Naive B cell (primary cell): ENCODE measurements at places on chromosomes 7 and 10.

- DNase-seq, result no peak
Measured at GRCh38 chr7:115631782-115632181, 398.8 kb downstream of the TFEC start.

DNA sequence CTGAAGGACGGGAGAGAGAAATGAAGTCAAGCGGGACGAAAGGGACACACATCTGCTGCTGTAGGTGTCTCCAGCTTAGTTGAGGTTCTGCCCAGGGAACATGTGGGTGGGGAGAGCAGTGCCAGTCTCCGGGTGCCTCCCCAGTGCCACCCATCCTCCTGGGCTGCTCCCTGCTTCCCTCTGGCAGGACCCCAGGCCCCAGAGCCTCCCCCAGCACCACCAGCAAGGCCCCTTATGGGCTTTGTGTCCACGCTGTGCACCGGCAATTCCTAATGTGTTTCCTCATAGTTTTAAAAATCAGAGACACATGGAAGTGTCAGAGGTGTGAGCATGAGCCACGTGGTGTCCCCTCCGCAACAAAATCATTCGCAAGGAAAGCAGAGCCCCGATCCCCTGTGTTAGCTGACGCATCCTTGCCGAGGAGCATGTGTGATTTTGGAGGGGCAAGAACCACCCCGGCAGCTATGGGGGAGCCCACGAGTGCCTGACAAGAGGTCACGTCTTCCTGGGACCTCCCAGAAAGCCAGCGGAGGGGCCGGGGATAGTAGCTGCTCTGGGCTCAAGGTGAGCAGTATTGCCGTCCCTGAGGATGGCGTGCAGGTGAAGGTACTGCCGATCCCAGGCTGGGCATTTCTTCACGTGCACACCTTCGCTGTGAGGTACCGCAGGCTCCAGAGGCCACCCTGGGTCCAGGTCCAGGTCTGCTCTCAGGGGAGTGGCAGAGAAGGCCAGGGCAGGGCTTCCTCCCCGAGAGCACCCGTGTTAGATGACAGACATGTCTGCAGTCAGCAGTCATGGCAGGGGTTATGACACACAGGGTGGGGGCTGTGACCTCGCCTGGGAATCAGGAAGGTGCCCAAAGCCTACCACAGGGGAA lies 448.2 kb upstream of the FOXK1 start:
- DNase-seq, result no peak

GRCh38 chr10:120644556-120645410 lies 187.8 kb downstream of the PLPP4 start:
- no peak for DNase-seq

DNA sequence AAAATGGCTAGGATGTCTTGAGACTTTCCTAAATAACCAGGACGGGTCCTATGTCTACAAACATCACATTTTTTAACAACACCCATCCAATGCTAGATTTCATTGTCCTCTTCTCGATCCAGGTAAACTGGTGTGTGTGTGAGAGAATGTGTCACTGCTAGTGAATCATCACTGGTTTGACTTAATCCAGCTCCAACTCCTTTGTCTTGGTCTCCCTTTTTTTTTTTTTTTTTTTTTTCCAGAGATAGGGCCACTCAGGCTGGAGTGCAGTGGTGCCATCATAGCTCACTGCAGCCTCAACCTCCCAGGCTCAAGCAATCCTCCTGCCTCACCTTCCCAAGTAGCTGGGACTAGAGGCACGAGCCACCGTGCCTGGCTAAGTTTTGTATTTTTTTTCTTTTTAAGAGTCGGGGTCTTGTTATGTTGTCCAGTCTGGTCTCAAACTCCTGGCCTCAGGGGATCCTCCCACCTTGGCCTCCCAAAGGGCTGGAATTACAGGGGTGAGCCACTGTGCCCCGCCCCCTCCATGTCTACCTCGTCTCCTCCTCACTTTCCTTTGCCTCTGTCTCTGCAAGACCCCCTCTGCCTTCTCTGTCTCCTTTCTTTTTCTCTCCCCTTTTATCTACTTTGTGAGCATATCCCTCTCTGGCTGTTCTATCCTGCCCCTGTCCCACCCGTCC lies 2.2 kb upstream of the UFSP1 start:
- DNase-seq, result no peak
